Liver (tissue), 10 donors: ENCODE measurements at places on chromosomes 5 and 9.

DNA sequence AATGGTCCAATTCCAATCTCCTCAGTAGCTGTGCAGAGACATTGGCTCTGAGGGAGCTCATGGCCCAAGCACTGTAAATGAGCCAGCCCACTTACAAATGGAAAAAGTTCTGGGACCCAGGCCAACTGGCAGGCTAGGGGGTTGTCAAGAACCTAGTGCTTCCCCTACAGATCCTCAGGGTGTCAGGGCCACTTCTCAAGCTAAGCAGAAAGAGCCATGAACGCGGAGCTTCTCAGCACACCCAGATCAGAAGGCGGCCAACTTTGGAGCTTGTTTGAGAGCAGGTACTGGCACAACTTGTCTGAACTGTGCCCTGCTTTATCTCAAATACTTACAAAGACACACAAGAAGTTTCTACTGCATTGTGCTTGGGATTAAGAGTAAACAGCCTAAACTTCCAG lies 17.5 kb downstream of the TLE1 start:
- no peak for DNase-seq

DNA sequence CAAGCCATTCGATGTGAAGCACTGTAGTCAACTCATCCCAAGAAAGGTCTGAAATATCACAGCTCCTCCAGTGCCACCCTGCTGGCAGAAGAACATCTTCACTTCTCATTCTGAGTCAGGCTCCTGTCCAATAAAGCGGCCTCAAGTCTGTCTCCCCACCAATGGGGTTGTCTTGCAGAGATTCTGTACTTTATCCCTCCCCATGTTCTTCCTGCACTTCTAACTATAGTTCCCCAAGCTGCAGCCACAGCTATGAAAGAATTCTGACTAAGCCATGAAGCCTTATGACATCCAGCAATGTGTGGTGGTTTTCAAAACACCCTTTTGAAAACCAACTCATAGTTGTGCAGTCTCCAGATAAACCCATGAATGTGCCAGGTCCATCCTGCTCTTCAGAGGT lies 6.8 kb downstream of the MACROH2A1 start:
- no peak for DNase-seq

GRCh38 chr5:89707891-89708290 lies 701.7 kb downstream of the CETN3 start:
- DNase-seq, result no peak

DNA sequence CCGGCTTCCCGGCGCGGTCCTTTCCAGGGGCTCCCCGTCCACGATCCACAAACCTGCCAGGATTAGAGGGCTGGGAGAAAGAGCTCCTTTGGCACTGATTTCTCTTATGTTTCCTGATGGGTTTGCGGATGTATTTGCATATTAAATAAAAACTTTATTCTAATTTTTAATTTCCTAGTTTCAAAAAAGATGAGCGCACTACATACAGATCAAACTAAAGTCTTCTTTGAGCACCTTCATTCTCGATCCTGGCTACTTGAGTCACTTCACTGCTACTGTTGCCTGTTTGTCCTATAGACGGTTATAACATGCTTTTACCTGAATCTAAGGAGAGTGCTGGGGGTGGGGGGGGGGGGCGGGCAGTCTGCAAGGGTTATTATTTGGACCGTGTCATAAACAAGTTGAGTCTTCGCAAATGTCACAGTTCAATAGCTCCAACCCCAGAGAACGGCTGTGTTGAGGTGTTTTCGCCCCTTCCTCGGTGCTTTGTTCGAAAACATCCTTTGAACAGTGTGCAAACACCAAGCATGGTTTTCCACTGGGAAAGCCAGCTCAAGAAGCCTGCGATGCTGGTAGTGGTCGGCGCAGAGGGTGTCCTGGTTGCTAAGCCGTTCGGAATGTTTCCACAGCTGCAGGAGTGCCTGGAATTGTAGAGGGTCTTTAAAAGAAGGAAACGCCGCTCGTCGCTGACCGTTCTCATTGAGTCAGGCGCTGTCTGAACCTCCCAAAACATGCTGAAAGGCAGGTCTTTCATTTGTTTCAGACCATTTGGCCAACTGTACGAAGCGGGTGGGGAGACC lies 1.1 kb upstream of the STK10 start:
- no peak for DNase-seq

DNA sequence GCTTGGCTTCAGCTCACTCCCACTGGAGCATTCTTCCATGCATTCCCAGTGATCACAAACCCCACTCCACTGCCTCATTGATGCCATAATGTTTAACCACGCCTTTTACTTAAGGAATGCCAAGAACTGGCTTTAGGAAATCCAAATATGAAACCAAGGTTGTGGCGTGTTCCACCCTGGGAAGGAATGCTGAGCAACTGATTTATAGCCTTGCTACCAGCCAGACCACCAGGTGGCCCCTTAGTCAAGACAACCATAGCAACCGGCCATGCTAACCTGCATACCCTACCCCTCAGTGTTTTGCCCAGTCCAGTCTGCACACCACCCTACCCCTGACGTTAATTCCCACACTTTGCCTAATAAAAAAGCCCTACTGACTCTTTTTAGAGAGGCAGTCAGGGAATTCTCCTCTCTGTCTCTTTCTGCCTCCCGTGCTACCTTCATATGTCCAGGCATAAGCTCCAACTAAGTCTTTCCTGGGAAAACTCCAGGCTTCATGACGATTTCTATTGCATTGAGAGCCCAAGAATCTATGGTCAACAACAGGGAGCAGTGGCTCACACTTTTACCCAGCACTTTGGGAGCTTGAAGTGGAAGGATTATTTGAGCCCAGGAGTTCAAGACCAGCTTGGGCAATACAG lies 27.0 kb upstream of the PRRC2B start:
- no peak for DNase-seq

- no peak for DNase-seq
Observed at GRCh38 chr5:107404595-107405374, 266.0 kb downstream of the EFNA5 start.

GRCh38 chr5:54088081-54088480 lies 222.3 kb downstream of the ARL15 start:
- DNase-seq, result no peak

GRCh38 chr5:84364043-84364442 lies 20.6 kb downstream of the EDIL3 start:
- DNase-seq, result no peak

GRCh38 chr5:122163121-122164069 lies 34.0 kb downstream of the ZNF474 start:
- DNase-seq, result no peak

DNA sequence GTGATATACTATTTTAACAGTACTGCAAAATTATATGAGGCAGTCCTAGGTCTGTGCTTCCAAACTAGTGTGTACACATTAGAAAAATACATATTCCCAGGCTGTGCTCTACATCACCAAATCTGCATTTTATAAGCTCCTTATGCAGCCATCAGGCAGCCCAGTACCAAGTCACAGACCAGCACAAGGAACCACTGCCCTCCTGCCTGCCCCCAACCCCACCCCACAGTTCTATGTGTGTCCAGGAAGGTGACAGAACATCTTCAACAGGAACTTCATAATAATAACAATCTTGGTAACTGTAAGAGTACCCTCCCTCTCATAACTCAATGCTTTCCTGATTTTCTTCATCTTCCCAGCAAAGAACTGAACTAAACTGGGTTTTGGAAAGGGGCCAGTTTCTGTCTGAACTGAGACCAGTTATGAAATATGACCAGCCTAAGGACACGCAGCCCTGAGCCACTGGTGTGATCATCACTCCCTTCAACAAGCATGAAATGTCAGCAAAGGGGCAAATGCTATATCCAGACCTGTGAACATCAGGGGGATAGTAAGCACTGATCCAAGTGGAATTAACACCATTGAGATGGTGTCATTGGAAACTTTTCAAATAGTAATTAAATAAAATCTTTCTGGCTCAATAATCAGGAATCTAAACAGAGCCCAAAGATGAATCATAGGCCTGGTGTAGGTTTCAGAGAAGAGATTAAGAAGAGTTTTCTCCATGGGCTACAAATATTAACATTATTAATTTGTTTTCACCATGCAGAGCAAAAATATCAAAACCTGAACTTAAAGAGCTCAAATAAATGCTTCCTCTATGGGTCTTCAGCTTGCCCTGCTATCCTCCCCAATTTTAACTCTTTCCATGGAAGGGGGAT lies 82.1 kb downstream of the DPYSL3 start:
- DNase-seq, result no peak

DNA sequence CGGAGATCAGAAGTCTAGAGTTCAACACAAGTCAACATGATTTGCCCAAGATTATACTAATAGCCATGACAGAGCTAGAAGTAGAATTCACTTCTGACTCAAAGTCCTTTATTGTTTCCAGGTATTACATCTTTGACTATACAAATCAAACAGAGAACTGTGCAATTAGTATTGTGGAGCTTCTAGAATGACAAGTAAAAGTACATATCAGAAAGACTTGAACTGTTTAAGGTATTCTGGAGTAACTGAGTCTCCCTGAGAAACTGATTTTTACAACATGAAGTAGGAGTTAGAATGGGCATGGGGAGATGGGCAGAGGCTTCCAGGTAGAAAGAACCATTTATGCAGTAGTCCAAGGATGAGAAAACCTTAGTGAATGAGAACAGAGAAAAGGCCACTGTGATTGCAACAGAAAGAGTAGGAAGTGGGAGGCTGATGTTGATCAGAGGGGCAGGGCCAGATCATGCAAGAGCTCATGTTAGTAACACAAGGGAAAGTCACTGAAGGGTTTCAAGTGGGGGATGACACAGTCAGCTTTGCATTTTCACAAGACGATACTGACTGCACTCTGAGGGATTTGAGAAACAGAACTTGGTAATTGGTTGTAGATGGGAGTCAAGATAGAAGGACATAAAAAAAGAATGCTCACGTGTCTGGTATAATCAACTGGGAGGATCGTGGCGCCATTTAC lies 280.7 kb downstream of the RFX3 start:
- DNase-seq, result no peak

GRCh38 chr9:673264-673965 lies 168.1 kb upstream of the DMRT1 start:
- DNase-seq, result no peak

DNA sequence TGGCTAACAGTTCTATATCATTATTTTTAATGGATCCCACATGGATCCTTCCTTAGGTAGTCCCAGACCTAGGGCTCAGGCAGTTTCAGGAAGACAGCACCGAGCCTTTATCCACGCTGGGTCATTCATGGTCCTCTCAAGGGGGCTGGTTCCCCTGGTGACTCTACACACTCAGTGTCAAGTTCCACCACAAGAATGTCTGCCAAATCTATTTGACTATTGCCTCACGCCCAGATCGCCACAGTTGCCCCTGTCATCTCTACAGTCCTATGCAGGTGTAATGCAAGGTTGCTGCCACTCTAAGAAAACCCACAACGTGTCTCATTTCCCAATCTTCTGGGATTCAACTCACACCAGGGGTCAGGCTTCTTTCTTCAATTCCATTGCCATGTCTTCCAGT lies 8.0 kb upstream of the ZNF366 start:
- DNase-seq, result no peak

DNA sequence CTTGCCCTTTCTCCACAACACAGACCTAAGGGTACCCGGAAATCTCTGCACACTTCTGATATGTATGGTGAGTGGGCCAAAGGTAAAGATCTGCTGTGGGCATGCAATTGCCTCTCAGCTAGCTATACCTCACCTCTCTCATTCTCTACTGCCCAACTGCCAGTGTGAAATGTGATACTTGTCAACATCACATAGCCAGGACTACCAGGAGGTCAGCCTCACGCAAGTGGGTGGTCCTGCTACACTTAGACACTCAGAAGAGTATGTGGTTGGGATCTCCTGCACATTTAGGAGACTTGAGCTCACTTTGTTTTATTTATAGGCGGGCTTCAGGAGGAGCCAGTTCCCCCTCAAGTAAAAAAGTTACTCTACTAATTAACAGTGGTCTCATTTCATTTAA lies 88.0 kb upstream of the MAN2A1 start:
- no peak for DNase-seq

DNA sequence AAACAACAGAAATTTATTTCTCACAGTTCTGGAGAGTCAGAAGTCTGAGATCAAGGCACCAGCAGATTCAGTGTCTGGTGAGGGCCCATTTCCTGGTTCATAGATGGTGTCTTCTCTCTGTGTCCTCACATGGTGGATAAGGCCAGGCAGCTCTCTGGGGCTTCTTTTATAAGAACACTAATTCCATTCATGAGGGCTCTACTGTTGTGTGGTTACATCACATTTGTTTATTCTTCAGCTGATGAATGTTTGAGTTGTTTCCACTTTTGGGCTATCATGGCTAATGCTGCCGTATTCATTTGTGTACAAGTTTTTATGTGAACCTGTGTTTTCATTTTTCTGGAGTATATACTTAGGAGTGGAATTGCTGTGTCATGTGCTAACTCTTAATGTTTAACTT lies 35.2 kb downstream of the DDX4 start:
- no peak for DNase-seq

GRCh38 chr5:60649288-60649917 lies 50.6 kb downstream of the DEPDC1B start:
- DNase-seq, result no peak

GRCh38 chr9:26524267-26524666 lies 368.3 kb downstream of the CAAP1 start:
- no peak for DNase-seq

DNA sequence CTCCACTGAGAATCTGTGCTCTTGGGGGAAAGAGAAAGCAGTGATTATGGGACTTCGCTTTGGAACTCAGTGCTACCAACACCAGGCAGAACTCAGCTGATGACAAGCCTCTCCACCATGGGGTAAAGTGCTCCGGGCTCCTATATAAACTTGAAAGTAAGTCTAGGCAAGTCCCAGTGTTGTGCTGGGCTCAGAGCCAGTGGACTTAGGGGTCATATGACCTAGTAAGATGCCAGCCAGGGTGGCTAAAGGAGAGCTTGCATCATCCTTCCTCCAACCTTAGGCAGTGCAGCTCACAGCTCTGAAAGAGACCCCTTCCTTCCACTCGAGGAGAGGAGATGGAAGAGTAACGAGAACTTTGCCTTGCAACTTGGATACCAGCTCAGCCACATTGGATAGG lies 35.1 kb upstream of the FREM1 start:
- DNase-seq, result no peak

DNA sequence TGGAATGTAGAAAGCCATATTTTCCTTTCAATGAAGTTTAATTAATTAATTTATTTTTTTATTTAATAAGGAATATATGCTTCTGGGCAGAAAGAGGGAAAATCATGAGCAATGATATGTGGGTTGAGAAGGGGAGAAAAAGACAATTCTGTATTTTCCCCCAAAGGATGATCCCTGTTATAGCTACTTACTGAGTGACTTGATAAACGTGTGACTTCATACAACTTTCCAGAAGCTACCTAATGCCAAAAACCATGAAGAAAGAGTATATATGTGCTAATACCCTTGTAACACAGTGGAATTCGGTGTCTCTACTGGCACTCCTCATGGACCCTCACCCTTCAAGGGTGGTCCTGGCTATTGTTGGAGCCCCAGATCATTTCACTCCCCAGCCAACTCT lies 335.0 kb upstream of the KLF4 start:
- DNase-seq, result no peak

DNA sequence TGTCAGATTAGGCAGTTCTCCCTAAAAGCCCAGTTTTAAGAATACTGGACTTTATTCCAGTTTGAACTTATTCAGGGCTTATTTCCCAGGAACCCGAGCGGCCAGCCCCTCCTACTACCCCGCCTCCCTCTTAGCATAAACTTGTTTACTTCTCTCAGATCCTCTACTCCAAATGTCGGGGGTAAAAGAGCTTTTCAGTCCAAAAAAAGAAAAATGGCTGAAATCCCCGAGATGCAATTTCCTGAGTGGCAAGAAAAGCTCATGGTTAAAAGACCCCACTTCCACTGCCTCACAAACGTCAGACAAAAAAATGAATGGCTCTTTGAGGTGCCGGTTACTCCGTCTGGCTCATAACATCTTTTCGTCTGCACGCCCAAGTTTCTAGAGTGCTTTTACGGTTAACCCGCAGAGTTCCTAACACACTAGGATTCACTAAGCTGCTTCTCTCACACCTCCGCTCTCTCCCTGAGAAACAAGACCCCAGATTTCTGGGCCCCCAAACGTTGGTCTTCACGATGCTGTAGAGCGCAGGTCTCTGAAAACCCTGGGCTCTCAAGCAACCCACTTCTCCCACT lies 402 bp downstream of the BRD8 start:
- DNase-seq, result peak; percentile 49
